ENCODE measurements at places on chromosomes 2 and 18.
A peak's percentile ranks its signal among the peaks of the same experiment; 100 is the strongest.

- no peak for DNase-seq
Measured at GRCh38 chr2:16316456-16317210, 349.0 kb downstream of the CYRIA start.

- no peak for DNase-seq
Measured at GRCh38 chr18:67402543-67402942, 114.0 kb downstream of the DSEL start.

- DNase-seq = no peak
Measured at GRCh38 chr2:224901121-224901676, 141.1 kb downstream of the DOCK10 start.

DNA sequence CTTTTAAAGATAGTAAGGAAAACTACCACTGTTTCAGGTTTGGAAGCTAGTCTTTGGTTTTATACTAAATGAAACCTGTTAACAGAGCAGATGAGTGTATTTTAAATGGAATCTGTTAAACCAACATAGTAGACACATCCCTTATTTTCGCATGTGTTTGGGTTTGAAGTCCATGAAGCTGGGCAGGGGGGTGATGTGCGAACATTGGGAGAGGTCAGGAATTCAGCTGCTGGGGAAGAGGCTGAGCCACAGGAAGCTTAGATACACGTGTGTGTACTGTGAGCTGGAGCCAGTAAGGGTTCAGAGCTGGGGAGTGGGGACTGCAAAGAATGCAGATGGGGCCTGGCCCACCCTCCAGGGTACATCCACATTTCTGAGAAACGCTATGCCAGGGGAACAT is 176.9 kb downstream of the VAPA start:
- DNase-seq = peak; percentile 44

- no peak for DNase-seq
Measured at GRCh38 chr2:188527141-188527540, 235.5 kb downstream of the GULP1 start.

DNA sequence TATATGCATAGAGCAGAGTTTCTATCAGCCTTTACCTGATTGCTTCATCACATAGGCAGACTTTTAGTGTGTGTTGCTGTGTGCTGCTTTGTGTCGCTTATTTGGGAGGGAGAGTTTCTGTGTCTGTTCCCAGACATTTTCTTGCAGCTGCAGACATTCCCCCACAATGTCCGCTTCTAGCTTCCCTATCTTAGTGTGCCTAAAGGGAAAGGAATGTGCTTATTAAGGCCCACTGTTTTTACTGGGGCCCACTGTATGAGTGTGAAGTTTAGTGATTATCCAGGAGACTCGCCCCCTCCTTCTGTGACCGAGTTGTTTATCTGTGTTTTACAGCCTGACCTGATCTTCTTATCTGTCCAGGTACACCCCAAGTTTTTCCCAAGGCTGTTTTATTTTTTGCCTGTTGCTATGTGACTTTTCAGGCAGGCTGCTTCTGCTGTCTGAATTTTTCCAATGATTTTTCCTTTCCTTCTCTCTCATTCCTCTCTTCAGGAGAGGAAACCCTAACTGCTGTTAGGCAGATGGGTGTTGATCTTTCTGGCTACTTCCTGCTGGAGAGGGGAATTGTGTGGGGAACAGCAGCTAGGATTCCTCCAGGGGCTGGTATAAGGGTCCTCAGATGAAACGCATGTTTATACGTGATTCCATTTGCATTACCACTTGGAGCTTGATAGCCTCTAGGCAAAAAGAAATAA is 47.6 kb downstream of the STK17B start:
- DNase-seq = no peak

- no peak for DNase-seq
Measured at GRCh38 chr18:9828506-9829396, 57.0 kb upstream of the TXNDC2 start.

DNA sequence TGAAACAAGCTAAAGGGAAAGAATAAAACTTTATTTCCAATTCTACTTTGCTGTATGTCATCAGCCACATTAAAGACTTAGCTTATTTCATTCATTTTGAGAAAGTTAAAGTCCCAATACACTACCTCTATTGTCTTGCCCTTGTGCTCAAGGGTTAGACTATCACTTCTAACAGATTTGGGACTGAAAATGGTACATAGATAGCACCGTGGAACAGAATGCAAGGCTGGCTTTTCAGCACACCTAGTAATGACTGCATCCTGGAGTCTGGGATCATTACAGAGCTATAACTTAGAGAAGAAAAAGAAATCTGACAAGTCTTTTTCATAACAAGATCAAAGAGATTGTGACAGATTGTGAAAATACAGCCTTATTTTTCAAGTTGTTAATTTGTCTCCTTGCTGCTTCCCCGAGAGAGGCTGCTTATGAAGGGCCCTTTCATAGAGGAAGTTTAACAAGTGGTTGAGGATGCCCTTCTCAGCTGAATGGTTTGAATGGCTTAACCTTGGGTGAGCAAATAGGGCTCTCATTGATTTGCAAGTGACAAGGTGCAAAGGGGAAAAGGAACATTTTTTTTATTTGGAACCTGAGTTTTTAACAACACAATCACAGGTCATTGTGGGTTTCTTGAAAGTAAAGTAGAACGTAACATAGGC is 371.8 kb downstream of the EPHA4 start:
- no peak for DNase-seq

GRCh38 chr2:62938126-62938525 is 112.5 kb upstream of the OTX1 start:
- no peak for DNase-seq

GRCh38 chr2:78561876-78562275 is 463.6 kb upstream of the REG3G start:
- no peak for DNase-seq

- DNase-seq = no peak
Measured at GRCh38 chr2:25292408-25292807, 49.3 kb downstream of the DNMT3A start.

DNA sequence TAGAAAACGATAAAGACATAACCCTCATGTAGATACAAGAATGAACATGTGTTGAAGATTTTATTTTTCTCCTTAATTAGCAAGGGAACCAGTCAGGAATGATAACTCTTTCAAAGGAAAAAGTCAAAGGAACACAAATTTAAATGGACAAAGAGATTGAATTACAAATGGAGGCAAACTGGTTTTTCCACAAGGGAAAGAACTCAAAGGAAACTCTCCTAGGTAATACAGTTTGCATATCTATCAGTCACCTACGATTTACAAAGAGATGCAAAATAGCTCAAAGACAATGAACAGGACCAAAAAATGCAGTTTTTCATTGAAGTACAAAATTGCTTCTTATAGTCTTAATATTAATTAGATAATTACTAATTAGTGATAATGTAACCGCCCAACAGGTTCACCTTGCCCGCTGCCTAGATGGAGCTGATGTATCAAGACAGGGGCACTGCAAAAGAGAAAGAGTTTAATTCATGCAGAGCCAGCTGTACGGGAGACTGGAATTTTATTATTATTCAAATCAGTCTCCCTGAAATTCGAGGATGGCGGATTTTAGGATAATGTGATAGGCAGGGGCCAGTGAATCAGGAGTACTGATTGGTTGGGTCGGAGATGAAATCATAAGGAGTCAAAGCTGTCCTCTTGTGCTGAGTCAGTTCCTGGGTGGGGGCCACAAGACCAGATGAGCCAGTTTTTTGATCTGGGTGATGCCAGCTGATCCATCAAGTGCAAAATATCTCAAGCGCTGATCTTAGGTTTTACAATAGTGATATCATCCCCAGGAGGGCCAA is 151.0 kb downstream of the TMEM17 start:
- DNase-seq = no peak

DNA sequence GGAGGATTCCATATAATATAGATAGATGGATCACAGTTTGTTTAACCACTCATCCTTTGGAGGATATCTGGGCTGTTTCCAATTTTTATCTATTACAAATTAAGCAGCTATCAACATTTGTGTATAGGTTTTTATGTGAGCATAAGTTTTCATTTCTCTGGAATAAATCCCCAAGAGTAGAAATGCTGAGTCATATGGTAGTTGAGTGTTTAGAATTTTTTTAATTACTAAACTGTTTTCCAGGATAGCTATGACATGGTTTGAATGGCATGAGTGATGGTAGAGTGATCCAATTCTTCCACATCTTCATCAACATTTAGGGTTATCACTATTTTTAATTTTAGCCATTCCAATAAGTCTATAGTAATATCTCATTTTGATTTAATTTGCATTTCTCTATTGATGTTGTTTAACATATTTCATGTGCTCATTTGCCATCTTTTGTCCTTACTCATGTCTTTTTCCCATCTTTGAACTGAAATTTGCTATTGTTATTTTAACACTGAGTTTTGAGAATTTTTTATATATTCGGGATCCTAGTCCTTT is 31.4 kb downstream of the ABCB11 start:
- DNase-seq = no peak
